ENCODE measurements at places on chromosomes 13 and 19. TPM values are rescaled to one million over a fixed set of nuclear protein-coding genes. Genes with fewer than 3 reads are reported as not detected.

Gene CPB2
- 0.15 TPM for total RNA-seq

Gene LYPD5
- 7.6 TPM for total RNA-seq

Gene RNASEH2A
- total RNA-seq: 54.5 TPM

Gene MYH14
- total RNA-seq: 60.1 TPM

Gene DNAAF3
- total RNA-seq: 52.8 TPM

Gene KLC3
- 22.8 TPM for total RNA-seq

Gene PLEKHA4
- total RNA-seq: 20.4 TPM

Gene CDX2
- 12.5 TPM for total RNA-seq

Gene PPM1N
- total RNA-seq: 5.2 TPM

Gene NANOS3
- total RNA-seq: not detected

Gene INSL3
- total RNA-seq: 0.96 TPM

Gene IZUMO2
- total RNA-seq: not detected

Gene DHRS12
- 3.9 TPM for total RNA-seq

Gene PSG7
- not detected for total RNA-seq

Gene NXNL1
- total RNA-seq: not detected

Gene DCLK1
- total RNA-seq: 0.10 TPM

Gene ZNF229
- not detected for total RNA-seq

Gene LILRA1
- total RNA-seq: not detected

Gene ZNF429
- 0.42 TPM for total RNA-seq

Gene TEKTIP1
- total RNA-seq: 1.2 TPM

Gene NCAN
- total RNA-seq: 0.07 TPM

Gene NBEA
- 4.1 TPM for total RNA-seq

Gene ACTL9
- not detected for total RNA-seq

Gene GSX1
- total RNA-seq: not detected

Gene AZU1
- total RNA-seq: not detected

Gene SYCN
- not detected for total RNA-seq

Gene FBXO46
- total RNA-seq: 31.7 TPM

Gene PTGER1
- total RNA-seq: 1.1 TPM

Gene ELAVL3
- 0.05 TPM for total RNA-seq

Gene ZNF575
- total RNA-seq: 1.9 TPM

Gene SF3A2
- 166 TPM for total RNA-seq

Gene HCST
- 1.2 TPM for total RNA-seq

Gene SLC17A7
- total RNA-seq: 1.8 TPM

Gene SULT2A1
- 0.27 TPM for total RNA-seq

Gene FGF21
- 0.81 TPM for total RNA-seq

Gene FXYD1
- total RNA-seq: 7.8 TPM

Gene CACNA1A
- total RNA-seq: 7.5 TPM

Gene ZNF723
- not detected for total RNA-seq

Gene CGB8
- total RNA-seq: 0.34 TPM

Gene KLHL1
- not detected for total RNA-seq

Data from HCT116 (cell line).